ENCODE measurements at places on chromosomes 6 and 20.
A peak's percentile ranks its signal among the peaks of the same experiment; 100 is the strongest.

DNA sequence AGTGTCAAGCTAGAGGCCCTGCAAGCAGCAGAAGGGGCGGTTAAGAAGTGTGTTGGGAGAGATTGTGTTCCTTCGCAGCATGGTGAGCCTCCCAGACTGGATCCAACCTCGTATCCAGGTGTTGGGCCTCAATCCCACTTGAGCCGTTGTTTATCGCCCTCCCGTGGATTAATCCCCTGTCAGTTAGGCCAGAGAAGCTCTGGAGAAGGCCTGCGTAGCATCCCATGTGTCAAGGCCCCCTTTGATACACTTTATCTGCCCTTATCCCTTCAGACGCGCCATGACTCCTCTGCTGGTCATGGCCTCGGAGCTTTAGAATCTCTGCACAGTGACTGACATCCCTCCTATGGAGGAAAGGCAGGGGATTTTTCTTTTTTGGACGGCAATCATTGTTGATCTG, 181.0 kb downstream of the ZFP64 start:
- no peak for DNase-seq

- DNase-seq: no peak
Observed at GRCh38 chr6:127886603-127887002, 14.3 kb downstream of the THEMIS start.

DNA sequence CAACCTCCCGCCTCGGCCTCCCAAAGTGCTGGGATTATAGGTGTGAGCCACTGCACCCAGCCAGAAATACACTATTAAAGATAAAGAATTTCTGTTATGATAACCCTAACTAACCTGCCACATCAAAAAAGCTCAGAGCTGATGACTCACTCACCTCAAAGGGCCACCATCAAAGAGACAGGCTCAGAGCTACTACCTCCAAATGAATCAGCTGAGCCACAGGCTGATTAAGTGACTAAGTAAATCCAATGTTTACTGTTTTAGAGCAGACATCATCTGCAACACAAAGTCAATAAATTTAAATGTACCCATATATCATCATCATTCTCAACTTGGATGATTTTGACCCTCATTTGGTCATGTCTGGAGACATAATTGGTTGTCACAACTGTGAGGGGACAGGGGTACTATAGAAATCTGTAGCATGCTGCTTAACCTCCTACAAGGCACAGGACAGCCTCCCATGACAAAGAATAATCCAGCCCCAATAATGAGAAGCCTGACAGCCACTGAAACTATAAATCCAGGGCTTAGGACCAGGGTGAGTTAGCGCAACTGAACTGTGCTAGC, 106.5 kb downstream of the ATP9A start:
- DNase-seq: no peak

GRCh38 chr6:167214206-167214605, 56.4 kb upstream of the GPR31 start:
- DNase-seq: peak; percentile 20

DNA sequence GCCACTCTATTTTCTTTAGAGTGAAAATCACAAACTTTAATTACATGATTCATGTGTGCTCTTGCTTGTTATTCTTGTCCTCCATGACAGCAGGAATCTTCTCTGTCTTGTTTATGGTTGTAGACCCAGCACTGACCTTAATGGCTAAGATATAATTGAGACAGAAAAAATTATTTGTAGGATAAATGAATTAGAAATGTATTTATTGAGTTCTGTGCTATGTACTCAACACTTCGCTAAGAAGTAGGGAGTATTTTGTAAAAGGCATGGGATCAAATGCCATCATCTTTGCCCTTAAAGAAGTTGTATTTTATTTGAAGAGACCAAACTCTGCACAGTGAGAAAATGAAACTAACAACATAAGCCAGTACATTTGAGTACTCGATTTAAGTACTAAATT, 71.2 kb downstream of the CBLN4 start:
- DNase-seq: no peak

DNA sequence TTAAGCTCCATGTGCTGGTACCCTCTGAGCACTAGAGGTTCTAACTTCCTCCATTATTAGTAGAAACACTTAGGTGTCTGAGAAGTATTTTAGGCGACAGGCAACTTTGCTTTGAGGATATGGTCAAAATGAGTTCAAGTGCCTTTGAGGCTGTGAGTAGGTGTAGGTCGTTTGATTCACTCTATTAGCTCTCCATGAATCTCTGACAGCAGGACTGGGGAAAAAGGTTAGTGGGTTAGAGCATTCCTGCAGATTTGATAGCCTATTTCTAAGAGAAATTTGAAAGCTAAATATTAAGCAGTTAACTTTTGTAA, 45.9 kb downstream of the IGF2R start:
- DNase-seq: no peak
